ENCODE measurements at places on chromosomes 16 and 17.

DNA sequence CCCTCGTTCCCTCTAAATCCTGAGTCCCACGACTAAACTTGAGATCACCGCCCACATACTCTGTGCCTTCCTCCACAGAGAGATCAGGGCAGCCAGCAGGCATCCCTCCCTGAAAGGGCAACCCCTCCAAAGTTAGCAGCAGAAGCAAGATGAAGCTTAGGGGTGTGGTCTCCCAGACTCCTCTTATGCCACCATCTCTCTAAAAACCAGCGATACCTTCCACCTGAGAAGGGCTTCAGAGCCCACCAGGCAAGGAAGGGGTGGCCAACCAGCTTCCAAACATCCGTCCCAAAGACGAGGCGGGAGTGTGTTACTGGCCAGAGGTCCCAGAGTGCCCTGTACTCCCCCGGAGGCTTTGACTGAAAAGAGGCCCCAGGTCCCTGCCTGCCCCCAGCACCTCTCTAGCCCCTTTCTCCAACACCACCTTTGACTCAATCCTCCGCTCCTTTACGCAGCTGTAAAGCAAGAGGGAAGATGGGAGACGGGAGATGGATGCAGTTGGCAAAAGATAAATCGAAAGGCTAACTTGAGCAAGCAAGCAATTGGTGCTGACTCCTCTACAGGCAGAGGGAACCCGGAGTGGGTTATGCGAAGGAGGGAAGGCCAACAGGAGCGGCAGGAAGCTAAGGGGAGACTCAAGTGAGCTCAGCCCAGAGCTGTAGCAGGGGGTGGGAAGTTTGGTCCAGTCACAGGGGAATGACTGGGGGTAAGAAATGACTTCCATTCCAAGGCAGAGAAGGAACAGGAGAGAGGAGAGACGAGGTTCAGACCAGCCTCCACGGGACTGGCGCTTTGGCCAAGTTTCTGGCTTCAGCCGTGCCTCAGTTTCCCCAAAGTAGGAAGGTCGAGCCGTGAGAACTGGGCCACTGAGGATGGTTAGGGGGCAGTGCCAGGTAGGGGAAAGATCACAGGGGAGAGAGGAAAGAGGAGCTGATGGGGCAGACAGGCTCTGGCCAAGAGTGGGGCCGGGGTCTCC lies 1.0 kb downstream of the ST3GAL2 start:
- no peak for DNase-seq

- no peak for DNase-seq
Measured at GRCh38 chr16:47833771-47834170, 322.0 kb downstream of the ABCC12 start.

GRCh38 chr17:66494023-66494803 lies 191.8 kb downstream of the PRKCA start:
- DNase-seq = no peak

DNA sequence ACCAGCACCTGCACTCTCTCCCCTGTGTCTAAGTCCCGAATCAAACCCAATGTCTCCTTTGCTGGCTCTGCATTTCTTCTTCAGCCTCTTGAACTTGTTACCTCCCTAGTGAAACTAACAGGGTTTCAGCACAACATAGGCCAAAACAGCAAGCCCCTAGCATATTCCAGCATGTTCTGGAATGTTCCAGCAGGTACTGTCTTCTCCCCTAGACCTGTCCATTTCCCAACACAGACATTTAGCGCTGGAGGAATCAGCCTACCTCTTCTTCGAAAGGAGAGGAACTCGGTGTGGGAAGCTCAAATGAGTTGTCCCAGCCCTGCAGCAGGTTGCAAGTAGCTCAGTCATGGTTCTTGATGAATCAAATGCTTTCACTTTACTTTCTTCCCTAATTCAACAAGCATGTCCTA lies 47.1 kb downstream of the LITAF start:
- DNase-seq = no peak

GRCh38 chr17:45729294-45729907 lies 54.7 kb upstream of the CRHR1 start:
- no peak for DNase-seq

DNA sequence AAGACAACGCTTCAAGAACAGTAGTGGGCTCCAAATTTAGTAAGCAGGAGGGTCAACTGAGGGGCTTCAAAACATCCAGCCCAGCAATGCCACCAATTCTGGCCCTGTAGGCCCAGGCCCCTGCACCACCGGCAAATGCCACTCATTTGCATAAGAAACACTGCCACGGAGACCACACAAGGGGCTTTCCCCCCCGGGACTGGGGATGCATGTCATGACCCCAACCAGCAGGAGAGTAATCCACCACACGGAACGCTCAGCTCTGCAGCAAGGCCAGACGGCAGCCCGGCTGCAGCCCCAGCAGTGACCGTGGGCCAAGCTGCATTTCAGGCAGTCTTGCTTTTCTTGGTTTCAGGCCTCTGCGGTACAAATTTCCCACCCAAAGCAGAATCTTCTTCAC lies 14.1 kb downstream of the TMEM11 start:
- peak; percentile 58 for DNase-seq

GRCh38 chr16:78987666-78988065 lies 612.9 kb downstream of the MAF start:
- DNase-seq = no peak

- DNase-seq = no peak
Measured at GRCh38 chr16:769184-769784, 8.8 kb downstream of the MSLN start.

GRCh38 chr17:66401364-66401763 lies 99.0 kb downstream of the PRKCA start:
- no peak for DNase-seq

GRCh38 chr17:1413281-1413791 lies 13.3 kb upstream of the YWHAE start:
- DNase-seq = no peak

- DNase-seq = no peak
Measured at GRCh38 chr17:14011036-14011692, 58.1 kb upstream of the COX10 start.

GRCh38 chr16:25007284-25007984 lies 7.7 kb downstream of the ARHGAP17 start:
- DNase-seq = no peak

DNA sequence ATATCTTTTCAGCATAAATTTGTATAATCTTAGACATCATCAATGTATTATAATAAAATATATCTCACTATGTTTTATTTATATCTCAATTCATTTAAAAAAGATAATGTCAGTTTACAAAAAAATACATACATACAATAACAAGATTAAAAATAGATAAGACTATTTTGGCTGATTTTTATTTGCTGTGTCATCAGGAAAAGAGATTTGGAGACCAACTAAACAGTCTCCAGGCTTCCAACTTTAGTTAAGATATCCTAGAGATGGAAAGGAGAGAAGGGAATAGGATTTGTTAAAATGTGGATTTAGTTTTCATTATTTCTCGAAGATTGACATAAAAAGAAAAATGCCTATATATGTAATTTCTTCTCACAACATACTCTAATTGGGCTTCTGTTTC lies 433.8 kb upstream of the TOM1L1 start:
- DNase-seq = no peak

GRCh38 chr16:26396511-26397235 lies 670.1 kb upstream of the C16orf82 start:
- DNase-seq = no peak

DNA sequence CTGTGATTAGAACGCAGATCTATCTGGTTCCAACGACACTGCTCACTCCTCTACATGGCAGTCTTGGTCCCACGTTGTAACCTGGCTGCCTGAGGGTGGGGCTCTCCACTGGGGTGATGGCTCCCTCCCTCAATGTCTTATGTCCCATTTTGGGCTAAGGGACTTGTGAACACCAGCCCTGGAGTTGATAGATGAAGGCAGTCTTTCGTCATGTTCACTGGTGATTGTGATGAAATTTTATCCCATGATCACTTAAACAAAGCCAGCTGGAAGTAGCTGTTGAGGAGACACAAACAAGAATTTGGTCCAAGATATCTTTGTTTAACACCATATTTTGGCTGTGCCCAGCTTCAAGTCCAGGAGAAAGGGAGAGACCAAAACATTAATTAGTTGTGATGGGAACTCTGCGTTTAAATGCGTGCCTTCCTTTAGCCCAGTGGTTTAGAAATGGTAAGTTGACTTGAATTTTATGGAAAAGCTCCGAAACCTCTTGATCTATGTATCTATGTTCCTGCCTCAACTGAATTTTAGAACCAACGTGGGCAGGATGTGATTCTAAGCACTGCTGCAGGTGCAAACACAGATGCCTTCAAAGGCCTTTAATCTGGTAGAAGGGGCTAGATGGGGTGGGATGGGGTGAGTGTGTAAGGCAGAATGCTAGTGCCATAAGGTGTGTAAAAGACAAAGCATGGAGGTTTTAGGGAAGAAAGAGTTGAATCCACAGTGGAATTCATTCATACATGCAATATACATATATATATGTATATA lies 186.8 kb upstream of the IRX3 start:
- no peak for DNase-seq

DNA sequence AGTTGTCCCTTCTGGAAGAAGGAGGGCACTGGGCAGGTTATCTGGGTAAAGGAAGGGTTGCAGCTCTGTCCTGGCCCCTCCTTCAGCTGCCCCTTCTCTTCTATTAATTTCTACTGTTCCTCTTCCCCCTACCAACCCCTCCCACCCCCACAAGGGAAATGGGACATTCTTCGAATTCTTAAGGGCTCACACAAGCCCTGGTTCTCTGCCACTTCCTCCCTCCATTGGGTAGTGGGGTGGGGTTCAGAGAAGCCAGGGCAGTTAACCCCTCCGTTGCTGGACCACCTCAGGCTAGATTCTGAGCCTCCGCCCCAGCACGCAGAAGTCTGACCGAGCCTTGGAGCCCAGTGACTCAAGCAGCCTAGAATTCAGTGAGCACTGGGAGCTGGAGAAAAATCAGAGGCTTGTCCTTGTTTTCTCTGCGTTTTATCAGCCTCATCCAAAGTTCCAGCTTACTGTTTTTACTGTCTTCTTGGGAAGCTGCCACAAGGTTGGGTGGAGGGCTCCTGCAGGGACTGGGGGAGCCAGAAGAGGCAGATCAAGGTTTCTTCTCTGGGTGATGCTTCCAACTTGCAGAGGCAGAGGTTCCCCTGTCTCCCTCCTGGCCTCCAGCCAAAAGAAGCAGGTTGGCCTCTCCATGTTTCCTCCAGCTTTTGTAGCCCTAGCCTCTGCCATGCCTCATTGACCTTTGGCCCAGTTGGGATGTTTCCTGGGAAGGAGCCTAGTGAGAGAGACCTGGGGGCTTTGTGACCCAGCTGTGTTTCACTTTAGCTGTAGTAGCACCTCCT lies 10.2 kb downstream of the LASP1 start:
- DNase-seq = peak; percentile 79

DNA sequence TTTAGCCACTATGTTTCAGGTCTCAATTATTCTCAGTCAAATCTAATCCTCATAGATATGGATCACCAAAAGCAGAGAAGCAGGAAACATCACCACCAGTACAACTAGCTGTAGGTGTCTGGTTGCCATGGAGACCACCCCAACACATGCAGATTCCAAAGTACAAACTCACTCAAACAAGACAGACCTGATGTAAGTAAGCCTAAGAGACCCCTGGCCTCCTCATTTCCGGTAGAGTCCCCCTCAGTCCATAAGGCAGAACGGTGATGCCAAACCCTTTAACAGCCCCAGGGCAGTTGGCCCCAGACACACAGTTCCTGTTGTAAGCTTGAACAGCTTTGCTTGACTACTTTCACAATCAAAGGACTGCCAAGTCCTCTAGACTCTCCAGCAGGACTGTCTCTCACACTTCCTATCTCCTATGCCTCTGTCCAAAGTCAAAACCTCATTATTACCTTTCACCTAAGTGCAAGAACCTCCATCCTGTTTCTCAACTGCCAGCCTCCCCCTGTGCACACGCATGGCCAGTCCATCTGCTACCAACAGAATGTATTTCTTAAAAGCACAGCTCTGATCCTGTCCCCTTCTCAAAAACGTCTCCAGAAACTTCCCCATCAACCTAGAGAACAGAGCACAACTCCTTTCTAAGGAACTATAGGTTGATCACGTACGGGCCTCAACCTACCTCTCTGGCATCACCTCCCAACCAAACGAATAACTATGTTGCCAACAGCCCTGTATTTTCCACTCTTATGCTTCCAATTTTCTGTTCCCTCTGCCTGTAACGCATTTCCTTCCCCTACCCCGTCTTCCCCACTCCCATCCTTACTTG lies 23.9 kb downstream of the SLC39A11 start:
- DNase-seq = no peak

- DNase-seq = no peak
Measured at GRCh38 chr17:66840061-66840460, 5.1 kb downstream of the CACNG5 start.

GRCh38 chr17:75642784-75643642 lies 9.8 kb downstream of the SMIM5 start:
- DNase-seq = peak; percentile 59

DNA sequence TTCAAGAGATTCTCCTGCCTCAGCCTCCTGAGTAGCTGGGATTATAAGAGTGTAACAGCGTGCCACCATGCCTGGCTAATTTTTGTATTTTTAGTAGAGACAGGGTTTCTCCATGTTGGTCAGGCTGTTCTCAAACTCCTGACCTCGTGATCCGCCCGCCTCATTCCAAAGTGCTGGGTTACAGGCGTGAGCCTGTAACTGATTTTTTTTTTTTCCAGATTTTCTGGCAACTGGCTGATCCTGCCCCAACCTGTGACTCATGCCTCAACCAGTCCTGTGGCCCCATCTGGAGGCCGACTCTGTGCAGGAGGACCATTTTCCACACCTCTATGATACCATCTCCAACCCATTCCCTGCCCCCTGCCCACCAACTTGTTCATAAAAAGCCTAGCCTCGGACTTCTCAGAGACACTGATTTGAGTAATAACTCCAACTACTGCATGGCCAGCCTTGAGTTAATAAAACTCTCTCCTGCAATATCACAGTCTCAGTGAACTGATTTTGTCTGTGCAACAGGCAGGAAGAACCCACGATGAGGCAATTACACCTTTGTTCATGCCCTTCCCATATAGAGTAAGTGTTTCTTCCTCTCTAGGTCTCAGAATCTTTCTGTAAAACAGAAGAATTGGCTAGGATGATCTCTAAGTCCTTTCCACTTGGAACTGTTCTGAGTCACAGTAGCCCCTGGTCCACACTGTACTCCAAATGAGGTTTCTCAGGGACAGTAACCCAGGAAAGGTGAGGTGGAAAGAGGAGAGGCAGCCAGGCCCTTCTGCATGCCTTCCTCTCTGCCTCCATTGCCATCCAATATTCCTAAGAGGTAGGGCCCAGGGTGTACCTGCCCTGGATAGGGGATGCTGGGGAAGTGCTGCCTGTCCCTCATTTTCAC lies 8.8 kb upstream of the CNOT1 start:
- peak; percentile 45 for DNase-seq
